ENCODE measurements at places on chromosomes 4 and X. TPM values are rescaled to one million over a fixed set of nuclear protein-coding genes. Genes with fewer than 3 reads are reported as not detected.

- H3K27me3 ChIP-seq: no peaks in the 10 kb centered on the region
- peaks cover 2% of the 10 kb centered on the region for H3K4me1 ChIP-seq
- no peak overlapping the region for H3K4me3 ChIP-seq
- peaks cover 4% of the 10 kb centered on the region for H3K36me3 ChIP-seq
- no peak overlapping the region for H3K27ac ChIP-seq
These were observed 86.4 kb downstream of the SHISA3 start for GRCh38 chr4:42483426-42484379.

DNA sequence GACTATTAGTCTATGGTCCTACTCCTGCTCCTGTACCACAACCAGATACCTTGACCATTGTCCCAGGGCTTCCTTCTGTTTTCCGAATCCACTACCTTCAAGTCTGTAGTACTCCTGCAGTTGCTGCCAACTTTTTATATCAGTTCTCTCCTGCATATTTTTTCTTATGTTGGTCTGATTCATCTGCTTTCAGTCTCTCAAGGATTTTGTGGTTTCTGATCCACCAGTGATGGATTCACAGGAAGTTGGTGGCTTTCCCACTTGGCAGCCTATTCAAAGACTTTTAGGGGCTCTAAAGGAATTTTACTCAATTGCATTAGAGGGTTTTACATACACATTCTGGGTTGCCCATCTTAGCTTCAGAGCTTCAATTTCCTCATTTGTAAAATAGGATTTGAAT, 23.6 kb downstream of the KIF4A start:
- H3K27ac ChIP-seq: no peak overlapping the region
- no peaks in the 10 kb centered on the region for H3K27me3 ChIP-seq

- DNase-seq: peak; percentile 56
- peaks cover 12% of the 10 kb centered on the region for H3K36me3 ChIP-seq
- H3K4me1 ChIP-seq: peaks cover 21% of the 10 kb centered on the region
- H3K27me3 ChIP-seq: no peaks in the 10 kb centered on the region
These were observed 43.5 kb upstream of the CITED1 start for GRCh38 chrX:72349190-72349589.

DNA sequence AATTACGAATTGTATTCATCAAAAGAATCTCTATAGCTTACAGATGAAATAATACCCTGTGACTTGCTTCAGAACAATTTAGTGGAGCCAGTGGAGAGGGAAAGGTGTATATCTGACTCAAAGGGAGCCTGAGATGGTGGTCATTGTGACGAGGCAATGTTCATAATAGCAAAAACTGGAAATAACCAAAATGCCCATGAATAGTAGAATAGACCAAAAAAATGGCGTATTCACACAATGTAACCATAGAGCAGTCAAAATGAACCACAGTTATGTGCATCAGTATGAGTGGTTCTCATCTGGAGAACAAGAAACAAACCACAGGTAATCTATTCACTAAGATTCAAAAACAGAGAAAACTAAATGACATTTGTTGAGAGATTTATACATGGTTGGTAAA, 125.3 kb upstream of the CLNK start:
- no peak for DNase-seq
- H3K4me1 ChIP-seq: no peaks in the 10 kb centered on the region
- no peak overlapping the region for H3K27ac ChIP-seq
- peaks cover 3% of the 10 kb centered on the region for H3K27me3 ChIP-seq

GRCh38 chrX:132489578-132490419, 961 bp upstream of the MBNL3 start:
- peak overlapping the region; percentile 88 for H3K4me3 ChIP-seq
- no peaks in the 10 kb centered on the region for H3K36me3 ChIP-seq
- H3K4me1 ChIP-seq: peaks cover 35% of the 10 kb centered on the region
- H3K27me3 ChIP-seq: no peaks in the 10 kb centered on the region

GRCh38 chr4:153651116-153651515, 33.0 kb upstream of the TLR2 start:
- peaks cover 40% of the 10 kb centered on the region for H3K4me1 ChIP-seq
- peak overlapping the region; percentile 3 for H3K4me3 ChIP-seq
- DNase-seq: peak; percentile 31

DNA sequence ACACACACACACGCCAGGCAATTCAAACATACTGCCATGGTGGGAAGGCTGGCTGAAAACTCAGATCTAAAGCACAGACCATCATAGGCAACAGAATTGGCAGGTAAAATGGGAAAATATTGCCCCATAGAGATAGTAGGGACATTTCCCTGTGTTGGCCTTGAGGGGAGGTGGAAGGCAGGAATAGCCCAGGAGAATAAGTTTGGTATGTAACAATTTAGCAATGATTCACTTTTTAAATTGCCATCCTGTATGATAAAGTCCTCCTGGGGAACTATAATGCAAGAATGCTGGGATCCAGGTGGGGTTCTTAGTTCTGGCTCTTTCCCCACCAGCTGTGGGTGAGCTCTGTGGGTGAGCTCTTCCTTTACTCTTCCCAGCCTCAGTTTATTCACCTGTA, 51.0 kb downstream of the ATXN3L start:
- no peaks in the 10 kb centered on the region for H3K27me3 ChIP-seq
- no peak overlapping the region for H3K4me3 ChIP-seq

- no peak overlapping the region for H3K27ac ChIP-seq
- no peaks in the 10 kb centered on the region for H3K36me3 ChIP-seq
- no peaks in the 10 kb centered on the region for H3K4me1 ChIP-seq
These were observed 144.6 kb upstream of the EDNRA start for GRCh38 chr4:147336252-147336651.

- no peaks in the 10 kb centered on the region for H3K36me3 ChIP-seq
- no peak for DNase-seq
- H3K4me3 ChIP-seq: no peak overlapping the region
- H3K27ac ChIP-seq: no peak overlapping the region
These were observed 92.7 kb upstream of the IL15 start for GRCh38 chr4:141543706-141544105.

DNA sequence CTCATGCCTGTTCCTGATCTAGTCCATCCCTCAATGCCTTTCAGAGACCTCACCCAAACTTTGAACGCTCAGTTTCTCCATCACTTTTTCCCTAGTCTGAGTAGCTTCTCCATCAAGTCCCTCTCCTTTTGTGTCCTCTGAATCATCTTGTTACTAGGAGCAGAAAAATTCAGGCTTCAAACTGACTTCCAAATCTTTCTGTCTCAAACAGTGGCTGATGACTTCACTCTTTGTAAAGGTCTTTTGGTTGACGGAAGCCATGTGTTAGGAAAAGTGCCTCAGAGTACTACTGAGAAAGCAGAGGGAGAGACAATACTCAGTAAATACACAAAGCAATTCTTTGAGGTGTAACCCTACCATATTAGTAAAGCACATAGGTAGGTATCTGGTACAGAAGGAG, 65.7 kb upstream of the CAMK2D start:
- H3K27me3 ChIP-seq: no peaks in the 10 kb centered on the region
- no peak overlapping the region for H3K4me3 ChIP-seq
- peaks cover 37% of the 10 kb centered on the region for H3K4me1 ChIP-seq
- no peaks in the 10 kb centered on the region for H3K36me3 ChIP-seq
- H3K27ac ChIP-seq: no peak overlapping the region
- no peak for DNase-seq

GRCh38 chr4:19711871-19712270, 539.8 kb upstream of the SLIT2 start:
- H3K27ac ChIP-seq: no peak overlapping the region
- no peaks in the 10 kb centered on the region for H3K4me1 ChIP-seq
- no peaks in the 10 kb centered on the region for H3K27me3 ChIP-seq
- no peak overlapping the region for H3K4me3 ChIP-seq
- no peak for DNase-seq
- H3K36me3 ChIP-seq: no peaks in the 10 kb centered on the region

- DNase-seq: no peak
- no peak overlapping the region for H3K27ac ChIP-seq
- no peaks in the 10 kb centered on the region for H3K36me3 ChIP-seq
- H3K4me1 ChIP-seq: peaks cover 6% of the 10 kb centered on the region
These were observed 49.0 kb downstream of the STARD8 start for GRCh38 chrX:68696267-68696990.

DNA sequence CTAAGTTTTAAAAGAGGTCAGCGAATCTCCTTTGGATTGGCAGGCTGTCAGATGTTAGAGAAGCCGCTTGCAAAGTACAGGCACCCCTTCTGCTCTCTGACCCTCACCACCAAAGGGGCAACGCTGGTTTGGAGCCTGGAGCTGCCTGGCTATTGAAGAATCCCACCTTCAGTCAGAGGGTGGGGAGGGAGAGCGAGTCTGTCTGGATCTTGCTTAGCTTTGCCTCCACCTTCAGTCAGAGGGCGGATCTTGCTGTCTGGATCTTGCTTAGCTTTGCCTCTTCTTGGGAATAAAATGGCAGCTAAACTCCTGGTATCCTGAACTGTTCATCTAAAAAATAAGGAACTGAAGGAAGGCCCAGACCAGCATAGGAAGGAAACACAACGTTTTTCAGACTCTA, 7.3 kb downstream of the CCDC110 start:
- no peak for DNase-seq
- no peaks in the 10 kb centered on the region for H3K4me1 ChIP-seq
- H3K36me3 ChIP-seq: no peaks in the 10 kb centered on the region
- H3K4me3 ChIP-seq: no peak overlapping the region
- peaks cover 3% of the 10 kb centered on the region for H3K27me3 ChIP-seq
- no peak overlapping the region for H3K27ac ChIP-seq

GRCh38 chr4:37601531-37601930, 84.6 kb downstream of the RELL1 start:
- no peaks in the 10 kb centered on the region for H3K27me3 ChIP-seq
- no peaks in the 10 kb centered on the region for H3K36me3 ChIP-seq
- no peak overlapping the region for H3K27ac ChIP-seq
- H3K4me3 ChIP-seq: no peak overlapping the region
- no peak for DNase-seq

GRCh38 chrX:110569506-110569905, 210.9 kb downstream of the RTL9 start:
- H3K4me3 ChIP-seq: no peak overlapping the region
- DNase-seq: no peak
- H3K27me3 ChIP-seq: no peaks in the 10 kb centered on the region
- no peak overlapping the region for H3K27ac ChIP-seq

GRCh38 chr4:95155759-95156451, 392.9 kb downstream of the UNC5C start:
- H3K36me3 ChIP-seq: no peaks in the 10 kb centered on the region
- H3K27ac ChIP-seq: no peak overlapping the region
- H3K4me3 ChIP-seq: no peak overlapping the region

GRCh38 chr4:35982318-35982717, 262.0 kb downstream of the ARAP2 start:
- DNase-seq: no peak
- peaks cover 3% of the 10 kb centered on the region for H3K4me1 ChIP-seq
- H3K27me3 ChIP-seq: no peaks in the 10 kb centered on the region
- no peak overlapping the region for H3K27ac ChIP-seq
- peaks cover 3% of the 10 kb centered on the region for H3K36me3 ChIP-seq

- no peak overlapping the region for H3K4me3 ChIP-seq
- peak; percentile 25 for DNase-seq
- no peaks in the 10 kb centered on the region for H3K27me3 ChIP-seq
- H3K4me1 ChIP-seq: peaks cover 17% of the 10 kb centered on the region
- H3K36me3 ChIP-seq: no peaks in the 10 kb centered on the region
- H3K27ac ChIP-seq: peak overlapping the region; percentile 30
These were observed 173.8 kb upstream of the SCML1 start for GRCh38 chrX:17563515-17563914.

DNA sequence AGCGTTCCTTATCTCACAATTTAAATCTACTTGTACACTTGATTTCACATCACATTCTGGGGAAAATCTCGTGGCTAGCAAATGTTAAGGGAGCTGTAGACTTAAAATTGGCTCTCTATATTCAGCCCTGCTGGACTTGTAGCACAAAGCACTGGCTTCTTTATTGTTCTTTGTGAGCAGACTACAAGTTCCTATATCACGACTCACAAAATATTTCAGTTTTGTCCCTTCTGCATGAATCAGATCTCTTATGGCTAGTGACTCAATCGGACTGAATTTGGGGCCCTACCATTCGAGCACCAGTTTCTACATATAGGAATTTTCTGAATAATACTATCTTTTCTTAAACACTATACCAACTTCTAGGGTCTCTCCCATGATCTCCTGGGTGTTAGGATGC, 390.1 kb downstream of the ADAM29 start:
- H3K27ac ChIP-seq: no peak overlapping the region
- DNase-seq: no peak
- no peak overlapping the region for H3K4me3 ChIP-seq
- no peaks in the 10 kb centered on the region for H3K27me3 ChIP-seq

DNA sequence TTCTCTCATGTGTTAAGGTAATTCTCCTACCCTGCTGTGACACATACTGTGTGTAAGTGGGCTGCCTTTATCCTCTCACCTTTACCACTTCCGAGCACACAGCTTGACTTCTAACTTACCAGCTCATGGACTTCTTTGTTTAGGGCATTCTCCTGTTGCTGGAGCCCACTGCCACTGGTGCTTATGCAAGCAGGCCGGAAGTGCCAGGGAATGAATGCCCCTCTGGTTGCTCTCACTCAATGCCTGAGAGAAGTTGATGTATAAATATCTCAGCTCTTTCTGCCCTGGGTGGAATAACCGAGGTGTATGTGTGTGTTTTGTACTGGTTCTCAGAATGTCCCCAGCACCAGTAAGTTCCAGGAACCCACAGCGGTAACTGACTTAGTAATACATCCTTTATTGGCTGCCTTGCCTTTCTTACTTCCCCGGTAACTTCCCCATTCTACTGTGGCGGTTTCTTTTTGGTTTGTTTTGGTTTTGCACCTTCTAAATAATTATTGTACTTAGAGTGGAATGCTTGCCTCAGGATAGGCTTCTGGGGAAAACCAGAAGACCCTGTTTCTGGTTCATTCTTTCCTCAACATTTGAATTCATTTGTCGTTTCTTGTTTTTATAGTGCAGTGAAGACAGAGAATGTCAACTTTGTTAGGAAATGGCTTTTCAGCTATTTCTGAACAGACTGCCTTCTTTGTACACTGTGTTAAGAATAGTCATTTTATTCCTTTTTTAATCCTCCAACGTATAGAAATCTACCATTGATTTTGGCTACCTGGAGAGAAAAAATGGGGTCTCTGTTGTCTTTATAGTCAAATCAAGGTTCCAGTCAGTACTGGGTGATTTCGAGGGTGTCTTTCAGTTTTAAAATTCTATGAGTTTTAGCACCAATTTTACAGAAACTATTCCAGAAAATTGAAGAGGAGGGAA, 45.4 kb downstream of the CXorf58 start:
- peaks cover 6% of the 10 kb centered on the region for H3K4me1 ChIP-seq
- DNase-seq: peak; percentile 54
- peak overlapping the region; percentile 92 for H3K27ac ChIP-seq
- H3K4me3 ChIP-seq: peak overlapping the region; percentile 73
- no peaks in the 10 kb centered on the region for H3K27me3 ChIP-seq
- H3K36me3 ChIP-seq: no peaks in the 10 kb centered on the region

GRCh38 chrX:136691028-136691809, 43.3 kb downstream of the CD40LG start:
- no peaks in the 10 kb centered on the region for H3K27me3 ChIP-seq
- DNase-seq: no peak
- H3K4me1 ChIP-seq: peaks cover 82% of the 10 kb centered on the region
- H3K27ac ChIP-seq: peak overlapping the region; percentile 90
- peak overlapping the region; percentile 32 for H3K4me3 ChIP-seq

The IRS4 gene
- not detected for total RNA-seq

The ALB gene
- not detected for total RNA-seq

The PNMA3 gene
- total RNA-seq: 1.4 TPM

The SCML2 gene
- 2.3 TPM for total RNA-seq

The MEPE gene
- not detected for total RNA-seq

The OCRL gene
- 2.8 TPM for total RNA-seq

The CLNK gene
- total RNA-seq: not detected
